ENCODE measurements at places on chromosomes 6 and 20. TPM values are rescaled to one million over a fixed set of nuclear protein-coding genes. Genes with fewer than 3 reads are reported as not detected.

TNF gene
- not detected for total RNA-seq

DNA sequence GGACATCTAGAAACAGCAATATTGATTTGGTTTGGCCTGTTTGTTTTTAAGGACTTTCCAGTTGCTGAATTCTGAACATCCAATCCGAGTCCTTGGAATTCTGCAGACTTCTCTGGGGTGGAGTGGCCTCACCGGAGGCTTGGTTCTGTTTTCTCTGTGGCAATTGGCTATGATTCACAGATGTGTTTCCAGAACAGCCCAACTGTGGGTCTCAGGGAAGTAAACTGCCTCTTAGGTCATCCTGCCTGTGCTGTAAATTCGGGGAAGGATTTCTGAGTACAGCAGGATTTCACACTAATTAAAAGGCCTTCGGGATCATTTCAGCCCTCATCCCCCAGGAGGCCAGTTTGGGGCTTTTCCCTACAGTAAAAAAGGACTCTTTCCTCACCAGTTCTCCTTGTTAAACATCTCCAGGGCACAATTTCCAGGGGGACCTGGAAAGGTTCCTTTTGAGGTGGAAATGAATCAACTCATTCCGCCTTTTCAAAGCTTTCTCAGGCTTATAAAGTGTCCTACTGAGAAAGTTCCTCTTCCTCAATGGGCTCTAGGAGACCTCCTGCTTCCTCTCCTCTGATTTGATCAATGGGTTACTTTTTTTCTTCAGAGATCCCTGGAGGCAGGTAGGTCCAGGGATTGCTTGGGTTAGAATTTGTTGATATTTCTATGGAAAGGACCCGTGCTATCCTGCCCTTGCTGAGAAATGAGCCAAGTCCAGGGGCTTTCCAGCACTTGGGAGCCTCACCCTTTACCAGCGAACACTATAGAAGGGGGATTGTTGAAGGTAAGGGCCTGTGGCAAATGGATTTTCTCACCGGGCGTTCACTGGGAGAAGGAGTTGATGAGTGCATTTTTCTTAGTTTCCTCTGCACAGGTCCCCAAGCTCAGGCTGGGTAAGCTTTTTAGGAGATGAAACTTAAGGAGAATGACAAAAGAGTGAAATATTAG, 114.6 kb downstream of the CLIC5 start:
- H3K27me3 ChIP-seq: no peaks in the 10 kb centered on the region
- H3K4me1 ChIP-seq: no peaks in the 10 kb centered on the region
- H3K27ac ChIP-seq: no peak overlapping the region
- no peak overlapping the region for H3K4me3 ChIP-seq

FOXS1 gene
- total RNA-seq: not detected

GRCh38 chr6:153208706-153209105, 77.6 kb upstream of the RGS17 start:
- H3K27ac ChIP-seq: no peak overlapping the region
- H3K4me3 ChIP-seq: no peak overlapping the region
- no peaks in the 10 kb centered on the region for H3K27me3 ChIP-seq
- no peaks in the 10 kb centered on the region for H3K4me1 ChIP-seq
- no peaks in the 10 kb centered on the region for H3K36me3 ChIP-seq
- no peak for DNase-seq

DNA sequence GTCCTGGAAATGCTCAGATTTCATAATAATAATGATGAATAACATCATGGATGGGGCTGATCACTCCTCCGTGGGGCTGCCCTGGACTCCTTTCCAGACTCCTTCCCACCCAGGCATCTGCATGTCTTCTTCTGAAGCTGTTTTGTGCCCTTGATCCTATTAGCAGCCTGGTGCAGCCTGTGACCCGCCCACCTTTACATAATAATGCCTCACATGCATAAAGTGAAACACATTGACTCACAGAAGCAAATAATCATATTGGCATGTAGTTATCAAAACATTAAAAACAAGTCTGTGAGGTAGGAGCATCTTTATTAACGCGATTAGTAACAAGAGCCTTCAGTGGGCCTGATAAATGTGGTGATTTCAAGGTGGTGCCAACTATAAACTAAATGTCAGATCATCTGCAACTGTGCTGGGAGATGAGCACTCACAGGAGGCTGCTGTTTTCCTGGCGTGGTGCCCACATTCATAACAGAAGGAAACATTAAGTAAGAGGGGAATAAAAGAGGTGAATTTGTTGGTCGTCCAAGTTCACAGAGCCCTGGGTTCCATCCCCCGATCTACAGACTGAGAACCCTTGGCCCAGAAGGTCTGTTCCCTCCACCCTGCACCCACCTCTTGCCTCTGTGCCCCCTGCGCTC, 344.7 kb downstream of the CDH4 start:
- no peaks in the 10 kb centered on the region for H3K4me1 ChIP-seq
- H3K4me3 ChIP-seq: no peak overlapping the region
- no peaks in the 10 kb centered on the region for H3K27me3 ChIP-seq
- H3K27ac ChIP-seq: no peak overlapping the region
- H3K36me3 ChIP-seq: no peaks in the 10 kb centered on the region

ADGRF4 gene
- not detected for total RNA-seq

DNA sequence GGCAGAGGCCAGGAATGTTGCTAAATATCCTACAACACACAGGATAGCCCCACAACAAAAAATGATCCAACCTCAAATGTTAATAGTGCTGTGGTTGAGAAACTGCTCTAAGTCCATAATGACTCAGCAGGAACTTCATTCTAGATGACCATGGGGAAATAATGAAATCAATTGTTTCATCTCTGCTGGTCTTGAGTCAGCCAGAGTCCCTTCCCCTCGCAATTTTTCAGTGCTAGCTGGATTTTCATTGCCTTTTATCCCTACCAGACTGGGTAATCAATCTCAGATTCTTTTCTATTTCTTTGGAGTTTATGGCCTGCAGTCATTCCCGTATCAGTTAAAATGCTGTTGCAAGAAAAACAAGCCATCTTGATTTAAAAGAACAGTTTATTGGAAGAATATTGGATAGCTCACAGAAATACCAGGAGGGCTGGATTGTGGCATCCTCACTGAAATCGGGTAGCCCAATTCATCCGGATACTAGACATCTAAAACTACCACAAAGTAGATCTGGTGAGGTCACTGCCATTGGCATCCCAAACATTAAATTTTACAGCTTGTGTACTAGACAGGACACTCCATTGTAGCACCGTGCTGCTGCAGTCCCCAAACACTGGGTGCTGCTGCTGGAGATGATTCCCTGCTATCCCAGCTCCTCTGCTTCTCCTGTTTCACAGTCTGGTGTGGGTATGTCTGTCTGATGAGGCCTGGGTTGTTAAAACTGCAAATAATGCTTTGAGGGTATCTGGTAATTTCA, 30.3 kb upstream of the POPDC3 start:
- H3K36me3 ChIP-seq: no peaks in the 10 kb centered on the region
- no peak overlapping the region for H3K4me3 ChIP-seq
- peak; percentile 60 for DNase-seq
- H3K4me1 ChIP-seq: peaks cover 18% of the 10 kb centered on the region
- H3K27ac ChIP-seq: no peak overlapping the region

RNF144B gene
- 5.3 TPM for total RNA-seq

- H3K4me3 ChIP-seq: no peak overlapping the region
- H3K27me3 ChIP-seq: no peaks in the 10 kb centered on the region
- H3K36me3 ChIP-seq: no peaks in the 10 kb centered on the region
- no peak for DNase-seq
- H3K4me1 ChIP-seq: peaks cover 30% of the 10 kb centered on the region
Observed at GRCh38 chr6:20709451-20709850, 175.2 kb downstream of the CDKAL1 start.

DNA sequence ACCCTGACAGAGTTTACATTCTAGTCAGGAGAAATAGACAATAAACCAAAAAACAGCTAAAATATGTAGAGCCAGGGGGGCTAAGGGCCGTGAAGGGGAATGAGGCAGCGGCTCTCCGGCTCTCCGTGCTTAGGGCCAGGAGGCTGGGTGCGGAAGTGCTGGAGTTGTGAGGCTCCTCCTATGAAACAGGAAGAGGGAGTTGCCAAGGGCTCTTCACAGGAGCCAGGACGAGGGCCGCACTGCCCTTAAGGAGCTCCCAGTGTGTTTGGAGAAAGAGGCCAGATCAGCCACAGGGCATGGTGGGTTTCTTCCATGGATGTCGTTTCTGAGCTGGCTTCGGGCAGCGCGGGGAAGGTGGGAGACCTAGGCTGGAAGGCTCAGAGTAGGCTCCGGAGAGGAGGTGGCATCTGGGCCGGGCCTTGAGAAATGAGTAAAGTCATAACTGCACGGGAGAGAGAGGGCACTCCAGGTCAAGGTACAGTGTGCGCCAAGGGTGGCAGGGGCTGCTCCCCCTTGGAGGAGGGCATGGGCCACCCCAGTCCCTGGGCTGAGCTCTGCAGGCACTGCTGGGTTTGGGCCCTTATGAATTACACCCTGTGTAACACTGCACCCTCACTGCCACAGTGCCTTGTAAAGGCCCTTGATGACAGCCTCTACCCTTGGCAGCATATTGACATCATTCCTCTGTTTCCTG, 20.8 kb upstream of the MLN start:
- no peaks in the 10 kb centered on the region for H3K27me3 ChIP-seq

WDR27 gene
- 34.1 TPM for total RNA-seq

DNAAF9 gene
- total RNA-seq: 10.5 TPM

DNA sequence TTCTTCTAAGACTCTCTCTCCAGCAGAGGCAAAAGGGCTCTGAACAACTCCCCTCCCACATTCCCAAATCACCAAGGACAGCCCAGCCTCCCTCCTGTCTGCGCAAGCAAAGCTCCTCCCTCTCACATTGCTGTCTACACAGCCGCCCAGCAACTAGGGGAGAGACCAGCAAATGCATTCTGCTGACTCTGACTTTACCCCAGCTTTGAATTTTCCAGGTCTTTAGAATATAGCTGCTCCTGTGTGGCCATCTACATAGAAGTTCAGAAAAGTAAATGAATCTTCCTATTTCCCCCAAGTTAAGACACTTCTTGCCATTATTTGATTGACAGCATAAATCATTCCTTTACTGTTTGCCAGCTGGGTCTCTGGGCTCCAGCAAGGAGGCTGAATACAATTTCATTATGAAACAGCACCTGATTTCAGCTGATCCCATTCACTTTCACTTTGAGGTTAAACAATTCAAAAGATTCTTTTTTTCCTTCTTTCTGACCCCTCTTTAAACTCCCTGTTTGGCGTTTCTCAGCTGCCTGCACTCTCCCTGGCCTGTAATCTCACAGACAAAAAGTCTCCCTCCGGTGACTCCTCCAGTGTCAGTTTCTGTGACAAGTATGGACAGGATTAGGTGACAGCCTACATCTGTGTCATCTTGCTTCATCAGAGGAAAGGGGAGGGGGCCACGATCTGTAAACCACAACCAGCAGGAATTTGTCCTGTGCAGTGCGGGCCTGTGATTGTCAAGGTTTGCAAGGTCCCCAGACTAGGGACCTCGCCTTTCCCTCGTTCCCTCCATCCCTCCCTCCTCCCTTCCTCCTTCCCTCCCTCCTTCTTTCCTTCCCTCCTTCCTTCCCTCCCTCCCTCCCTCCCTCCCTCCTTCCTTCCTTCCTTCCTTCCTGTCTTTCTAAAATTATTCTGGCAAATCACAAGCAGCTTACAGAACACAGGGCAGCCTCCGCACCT, 205.6 kb upstream of the RIN2 start:
- H3K27me3 ChIP-seq: peaks cover 7% of the 10 kb centered on the region
- no peaks in the 10 kb centered on the region for H3K36me3 ChIP-seq
- no peak overlapping the region for H3K27ac ChIP-seq
- H3K4me3 ChIP-seq: no peak overlapping the region

DNA sequence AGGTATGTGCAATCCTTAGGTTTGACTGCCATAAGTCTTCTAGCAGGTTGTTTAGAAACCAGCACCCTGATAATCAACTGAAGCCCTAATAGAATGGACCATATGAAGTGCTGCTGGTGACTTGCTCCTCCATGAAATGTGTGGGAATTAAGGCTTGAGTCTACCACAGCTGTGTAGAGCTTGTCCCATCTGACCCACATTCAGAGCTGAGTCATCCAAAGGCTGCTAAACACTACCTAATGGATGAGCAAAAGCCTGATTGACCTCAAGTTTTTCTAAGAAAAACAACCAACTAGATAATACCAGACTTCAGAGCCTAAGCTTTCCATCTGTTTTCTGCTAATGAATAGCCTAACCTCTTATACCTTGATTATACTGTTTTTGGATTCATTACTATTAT, 120.3 kb upstream of the MOCS1 start:
- H3K4me3 ChIP-seq: no peak overlapping the region
- no peaks in the 10 kb centered on the region for H3K36me3 ChIP-seq
- H3K27ac ChIP-seq: no peak overlapping the region
- no peaks in the 10 kb centered on the region for H3K4me1 ChIP-seq

OPRL1 gene
- 0.27 TPM for total RNA-seq

GRCh38 chr6:45415788-45416518, 38.2 kb upstream of the SUPT3H start:
- peaks cover 33% of the 10 kb centered on the region for H3K27me3 ChIP-seq
- no peak overlapping the region for H3K4me3 ChIP-seq
- DNase-seq: no peak
- H3K27ac ChIP-seq: no peak overlapping the region
- H3K4me1 ChIP-seq: 0 out of 2 replicates have a peak, but pooled peaks cover 9% of the 10 kb centered on the region
- H3K36me3 ChIP-seq: no peaks in the 10 kb centered on the region

ASIP gene
- total RNA-seq: not detected

Measured in HepG2 (cell line).